CD4-positive, alpha-beta T cell treated with Interleukin-6 for 4 hours (primary cell): ENCODE measurements at places on chromosomes 16 and 17.

- DNase-seq: no peak
These were observed 19.3 kb downstream of the DCAKD start for GRCh38 chr17:45032174-45032541.

DNA sequence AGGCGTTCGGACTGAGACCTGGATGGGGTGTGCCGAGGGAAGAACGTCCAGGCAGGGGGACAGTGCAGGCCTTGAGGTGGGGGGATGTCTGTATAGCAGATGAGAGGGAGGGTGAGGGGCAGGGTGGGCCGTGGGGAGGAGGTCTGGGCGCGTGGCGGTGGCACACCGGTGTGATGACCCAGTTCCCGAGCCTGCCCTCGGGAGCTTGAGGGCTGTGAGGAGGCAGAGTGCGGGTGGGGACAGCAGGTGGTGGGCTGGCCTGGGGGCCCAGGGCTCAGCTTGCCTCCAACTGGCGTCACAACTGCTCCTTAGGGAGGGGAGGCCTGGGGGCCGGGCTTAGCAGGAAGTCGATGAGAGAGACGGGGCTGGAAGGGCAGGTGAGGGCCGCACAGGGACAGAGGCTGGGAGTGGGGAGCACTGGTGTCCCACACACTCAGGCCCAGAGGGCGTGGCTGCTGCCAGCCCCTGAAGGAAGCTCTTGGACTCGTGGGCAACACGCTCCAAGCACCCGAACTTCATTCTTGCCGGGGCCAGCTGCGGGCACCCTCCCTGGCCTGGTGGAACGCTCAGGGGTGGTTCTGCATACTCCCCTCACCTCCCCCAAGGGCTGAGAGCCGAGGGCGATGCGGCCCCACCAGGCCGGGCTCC, 6.5 kb downstream of the CACNA1H start:
- no peak for DNase-seq

DNA sequence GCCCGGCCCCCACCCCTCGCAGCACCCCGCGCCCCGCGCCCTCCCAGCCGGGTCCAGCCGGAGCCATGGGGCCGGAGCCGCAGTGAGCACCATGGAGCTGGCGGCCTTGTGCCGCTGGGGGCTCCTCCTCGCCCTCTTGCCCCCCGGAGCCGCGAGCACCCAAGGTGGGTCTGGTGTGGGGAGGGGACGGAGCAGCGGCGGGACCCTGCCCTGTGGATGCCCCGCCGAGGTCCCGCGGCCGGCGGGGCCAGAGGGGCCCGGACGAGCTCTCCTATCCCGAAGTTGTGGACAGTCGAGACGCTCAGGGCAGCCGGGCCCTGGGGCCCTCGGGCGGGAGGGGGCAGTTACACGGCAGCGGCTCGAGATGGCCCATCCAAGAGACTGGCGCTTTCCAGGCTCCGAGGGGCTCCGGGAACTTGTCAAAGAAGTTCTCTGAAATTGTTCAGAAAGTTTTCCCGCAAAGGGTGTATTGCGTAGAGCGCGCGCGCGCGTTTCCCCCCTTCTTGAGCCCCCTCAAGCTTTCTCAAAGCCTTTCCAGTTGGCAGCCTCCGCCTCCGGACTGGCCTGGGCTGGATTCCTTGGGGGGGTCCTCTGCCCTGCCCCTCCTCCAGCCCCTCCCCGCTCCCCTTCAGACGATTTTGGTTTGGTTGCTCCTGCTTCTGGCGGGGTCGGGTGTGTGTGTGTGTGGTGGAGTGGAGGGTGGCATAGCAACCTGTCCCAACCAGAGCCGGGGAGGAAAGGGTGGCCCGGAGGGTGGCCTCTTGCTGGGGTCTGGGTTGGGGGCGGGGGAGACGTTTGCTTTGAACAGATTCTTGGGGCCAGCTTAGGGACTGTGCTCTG, 504 bp downstream of the ERBB2 start:
- DNase-seq: no peak

DNA sequence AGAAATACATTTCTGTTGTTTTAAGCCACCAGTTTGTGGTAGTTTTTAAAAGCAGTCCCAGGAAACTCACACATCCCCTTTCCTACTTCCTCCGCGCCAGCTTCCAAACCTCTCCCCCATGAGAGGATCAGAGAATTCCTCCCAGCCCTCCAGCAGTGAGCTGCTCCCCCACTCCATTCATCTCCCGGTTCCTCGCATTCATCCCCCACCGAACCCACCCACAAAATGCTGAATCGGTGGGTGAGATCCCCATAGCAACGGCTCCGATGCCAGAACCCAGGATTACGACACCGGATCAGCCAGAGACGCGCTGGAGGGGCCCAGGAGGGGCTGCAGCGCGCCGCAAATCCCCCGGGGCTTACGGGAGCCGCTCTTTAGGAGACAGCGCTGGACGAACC, 251.4 kb upstream of the RPL38 start:
- DNase-seq: no peak
